ENCODE measurements at places on chromosomes 11 and 22.

GRCh38 chr22:29479417-29480261 lies at the start of gene NEFH:
Gene NEFH (plus strand): TSS chr22:29480218. CDS start chr22:29480263, 45 bp downstream.
- no peak for DNase-seq

GRCh38 chr11:111870113-111870512 lies 1.3 kb downstream of the ALG9 start:
- DNase-seq: no peak

DNA sequence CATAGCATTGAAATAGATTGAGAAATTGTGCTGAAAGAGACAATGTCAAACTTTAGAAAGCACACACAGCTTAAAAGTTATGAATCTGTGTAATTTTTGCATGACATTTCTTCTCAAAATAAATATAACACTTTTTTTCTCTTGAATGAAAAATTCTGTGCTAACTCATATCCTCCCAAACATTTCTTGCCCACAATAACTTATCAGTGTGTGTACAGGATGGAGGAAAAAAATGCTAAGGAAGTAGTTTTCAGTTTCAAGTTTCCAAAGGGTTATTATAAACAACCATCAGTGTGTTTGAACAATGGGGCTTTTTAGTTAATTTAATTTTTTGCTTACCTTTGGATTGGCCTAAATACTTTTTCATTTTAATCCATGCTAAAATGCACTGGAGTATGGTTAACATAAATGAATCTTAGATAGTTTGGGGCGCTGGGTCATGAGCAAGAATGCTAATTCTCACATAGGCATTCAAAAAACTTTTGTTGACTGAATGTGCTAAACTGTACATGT lies 82.9 kb upstream of the ARHGAP20 start:
- DNase-seq: no peak

DNA sequence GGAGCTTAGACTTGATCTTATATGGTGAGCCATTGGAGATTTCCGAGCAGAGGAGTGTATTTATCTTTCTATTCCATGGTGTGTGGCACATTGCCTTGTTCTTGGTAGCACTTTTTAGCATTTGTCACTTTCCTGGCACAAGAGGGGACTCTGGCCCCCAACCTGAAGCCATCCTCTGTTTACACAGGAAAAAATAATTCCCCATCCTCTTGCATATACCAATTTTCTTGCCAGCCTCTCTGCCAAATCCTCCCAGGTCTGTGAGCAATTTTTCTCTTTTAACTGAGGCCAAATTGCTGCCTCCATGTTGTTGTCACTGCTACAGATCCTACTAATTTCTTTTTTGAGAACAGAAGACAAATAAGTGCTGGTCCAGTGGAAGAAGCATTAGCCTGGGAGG lies 20.3 kb upstream of the FAM181B start:
- no peak for DNase-seq

- DNase-seq: no peak
These were observed 260.4 kb upstream of the ARHGAP20 start for GRCh38 chr11:110972640-110973039.

DNA sequence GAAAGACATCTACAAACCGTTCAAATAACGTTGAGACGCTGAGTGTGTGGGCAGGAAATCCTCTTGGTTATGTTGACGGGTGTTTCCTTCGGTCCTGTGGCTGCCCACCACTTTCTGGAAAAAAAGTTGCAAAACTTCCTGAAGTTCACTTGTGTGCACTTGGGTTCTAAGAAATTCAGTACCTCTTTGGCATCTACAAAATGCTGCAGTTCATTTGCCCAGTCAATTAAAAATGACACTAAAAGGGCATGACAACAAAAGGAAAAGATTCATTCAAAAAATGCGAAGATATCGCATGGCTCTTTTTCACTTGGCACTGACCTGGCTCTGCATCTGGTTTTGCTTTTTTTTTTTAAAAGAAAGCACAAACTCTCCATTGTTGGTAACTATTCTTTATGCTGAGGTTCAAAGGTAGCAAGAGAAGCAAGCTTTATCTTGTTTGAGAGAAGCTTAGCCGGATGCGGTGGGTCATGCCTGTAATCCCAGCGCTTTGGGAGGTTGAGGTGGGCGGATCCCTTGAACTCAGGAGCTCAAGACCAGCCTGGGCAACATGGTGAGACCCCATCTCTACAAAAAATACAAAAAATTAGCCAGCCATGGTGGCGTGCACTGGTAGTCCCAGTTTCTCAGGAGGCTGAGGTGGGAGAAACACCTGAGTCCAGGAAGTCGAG lies 10.6 kb upstream of the XBP1 start:
- peak; percentile 25 for DNase-seq

DNA sequence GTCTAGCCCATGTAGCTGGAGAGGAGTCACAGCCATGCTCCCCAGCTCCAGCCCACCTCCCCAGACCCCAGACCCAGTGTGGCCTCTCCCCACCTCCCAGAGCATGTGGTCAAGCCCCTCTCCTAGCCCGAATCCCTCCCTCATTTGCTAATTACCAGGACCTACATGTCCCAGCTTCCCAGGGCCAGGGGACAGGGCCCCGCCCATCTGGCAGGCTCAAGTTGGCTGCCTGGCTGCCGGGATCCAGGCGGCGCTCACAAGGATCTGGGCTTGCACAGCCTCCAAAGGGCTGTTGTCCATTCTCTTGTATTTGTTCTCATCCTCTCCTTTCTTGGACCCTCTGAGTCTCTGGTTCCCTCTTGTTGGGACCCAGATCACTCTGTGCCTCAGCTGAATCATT lies 4.6 kb upstream of the MIF start:
- DNase-seq: no peak

DNA sequence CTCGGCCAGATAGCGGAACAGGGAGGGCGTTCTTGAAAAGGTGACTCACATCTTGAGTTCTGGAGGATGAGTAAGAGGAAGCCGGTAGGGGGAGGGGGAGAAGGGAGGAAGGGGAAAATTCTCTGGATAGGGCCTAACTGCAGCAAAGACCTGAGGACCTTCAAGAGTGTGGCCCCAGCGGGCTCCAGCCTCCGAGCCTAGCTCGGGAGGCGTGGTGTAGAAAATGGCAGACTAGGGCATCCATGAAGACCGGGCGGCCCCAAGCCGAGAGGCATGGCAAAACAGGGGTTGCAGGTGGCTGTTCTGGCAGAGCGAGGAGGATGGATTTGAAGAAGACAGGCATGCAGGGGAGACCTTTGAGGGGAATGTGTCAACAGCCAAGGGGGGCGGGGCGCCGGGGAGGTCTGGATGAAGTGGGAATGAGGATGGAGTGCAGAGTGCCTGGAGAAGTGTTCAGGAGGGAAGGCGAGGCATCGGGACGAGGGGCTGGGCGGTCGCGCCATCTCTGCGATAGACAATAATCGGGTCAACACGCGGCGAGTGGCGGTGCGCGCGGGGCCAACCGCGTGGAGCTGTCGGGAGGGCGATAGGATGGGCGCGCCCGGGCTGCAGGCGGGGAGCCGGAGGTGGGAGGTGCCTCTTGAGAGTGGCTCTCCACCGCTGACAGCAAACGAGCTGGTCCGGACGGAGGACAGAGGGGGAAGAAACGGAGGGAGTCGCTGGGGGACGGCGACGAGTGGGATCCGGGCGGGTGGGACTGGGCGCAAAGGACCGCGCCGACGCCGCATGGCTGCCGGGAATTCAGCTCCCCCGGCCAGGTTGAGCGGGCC lies 40.0 kb upstream of the CREB3L1 start:
- DNase-seq: peak; percentile 22

Measured in central memory CD8-positive, alpha-beta T cell (primary cell).